ENCODE measurements at places on chromosomes 1 and 21.

- DNase-seq: no peak
These were observed 285.7 kb downstream of the PTPRU start for GRCh38 chr1:29521811-29522580.

DNA sequence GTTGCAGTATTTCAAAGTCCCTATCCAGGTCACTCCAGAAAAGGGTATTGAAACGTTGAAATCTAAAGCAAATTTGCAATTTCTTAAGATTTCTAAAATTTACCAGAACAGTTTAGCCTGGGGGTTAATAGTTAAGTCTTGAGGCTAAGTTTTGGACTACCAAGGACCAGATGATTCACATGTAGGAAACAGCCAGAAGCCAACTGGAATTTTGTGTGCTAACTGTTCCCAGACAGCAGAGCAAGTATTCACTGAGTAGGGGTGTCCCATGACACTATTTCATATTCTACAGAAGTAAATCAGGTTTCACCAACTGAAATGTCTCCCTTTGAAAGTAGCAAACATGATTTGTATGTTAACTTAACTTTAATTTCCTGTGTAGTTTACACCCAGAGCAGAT is 11.5 kb upstream of the C1orf105 start:
- DNase-seq: peak; percentile 43

DNA sequence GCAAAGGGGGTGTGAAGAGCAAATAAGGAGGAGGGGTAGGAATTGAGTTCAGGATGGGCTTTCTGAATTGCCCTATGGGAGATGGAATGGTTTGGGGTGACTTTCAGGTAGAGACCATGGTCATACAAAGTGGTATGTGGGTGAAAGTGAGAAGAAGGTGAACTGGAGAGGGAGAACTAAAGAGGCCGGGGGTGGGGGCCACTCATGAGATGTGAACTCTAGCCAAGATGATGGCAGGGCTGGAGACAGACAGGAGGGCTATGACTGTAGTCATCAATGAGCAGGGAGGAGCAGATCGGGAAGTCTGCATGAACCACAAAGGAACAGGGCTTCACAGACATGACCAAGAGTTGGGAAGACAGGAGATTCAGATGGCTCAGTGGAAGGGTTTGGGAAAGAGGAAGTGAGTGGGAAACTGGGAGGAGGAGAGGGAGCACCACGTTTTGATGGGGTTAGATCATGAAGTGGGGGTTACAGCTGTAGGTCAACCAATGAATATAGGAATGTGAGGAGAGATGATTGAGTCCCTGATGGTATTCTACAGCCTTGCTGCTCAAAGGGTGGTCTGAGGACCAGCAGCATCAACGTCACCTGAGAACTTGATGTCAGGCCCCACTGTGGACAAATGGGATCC is 20.7 kb upstream of the LRRC8D start:
- DNase-seq: no peak

DNA sequence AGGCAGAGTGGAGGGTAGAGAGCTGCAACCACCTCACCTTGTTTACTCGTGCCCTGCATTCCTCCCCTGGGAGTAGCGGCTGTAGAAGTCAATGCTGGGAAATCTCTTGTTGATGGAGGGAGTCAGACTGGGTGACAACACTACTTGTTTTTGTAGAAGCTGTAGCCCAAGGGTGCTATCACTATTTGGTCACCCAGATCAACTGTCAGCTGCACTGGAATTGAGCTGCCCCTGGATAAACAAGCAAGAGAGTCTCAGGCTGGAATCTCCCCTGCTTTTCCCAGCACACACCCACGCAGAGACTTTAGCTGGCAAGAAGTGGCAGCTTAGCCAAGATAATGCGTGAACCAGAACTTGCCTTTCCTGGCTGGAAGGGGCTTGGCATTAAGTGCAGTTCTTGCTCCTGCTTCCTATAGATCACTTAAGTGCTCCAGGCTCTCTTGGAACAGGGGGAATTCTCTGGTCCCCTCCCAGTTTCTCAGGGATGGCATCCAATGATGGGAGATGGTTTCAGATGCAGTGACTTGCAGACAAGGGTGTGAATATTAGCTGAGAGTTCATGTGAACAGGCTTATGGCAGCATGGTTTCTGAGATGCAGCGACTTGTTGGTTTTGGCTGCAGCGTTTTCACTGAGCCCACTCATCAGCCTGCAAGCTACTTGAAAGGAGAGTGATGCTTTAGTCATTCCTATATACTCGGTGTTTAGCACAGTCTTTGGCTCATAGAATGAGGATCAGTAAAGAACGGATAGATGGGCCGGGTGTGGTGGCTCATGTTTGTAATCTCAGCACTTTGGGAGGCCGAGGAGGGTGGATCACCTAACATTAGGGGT is 16.8 kb downstream of the ATP2B4 start:
- DNase-seq: no peak

GRCh38 chr1:24878775-24879742 is 51.0 kb downstream of the RUNX3 start:
- DNase-seq: peak; percentile 15

- DNase-seq: no peak
These were observed 70.4 kb upstream of the ANGPTL1 start for GRCh38 chr1:178941261-178941689.

DNA sequence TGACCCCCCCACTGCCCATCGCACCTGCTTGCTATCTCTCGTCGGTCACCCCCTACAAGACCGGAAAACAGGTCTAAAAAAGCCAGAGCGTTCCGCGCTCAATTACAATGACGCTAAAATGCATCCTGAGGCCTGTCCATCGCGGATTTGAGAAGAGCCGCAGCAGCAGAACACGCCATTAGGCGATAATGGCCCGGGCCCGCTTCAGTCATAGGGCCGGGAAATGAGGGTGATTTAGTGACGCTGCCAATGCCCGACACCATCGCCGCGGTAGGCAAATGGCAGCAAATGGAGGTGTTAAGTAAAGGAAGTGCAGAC is 64.1 kb upstream of the SSX2IP start:
- DNase-seq: no peak

GRCh38 chr1:39497585-39497984 is 6.1 kb downstream of the BMP8A start:
- no peak for DNase-seq

DNA sequence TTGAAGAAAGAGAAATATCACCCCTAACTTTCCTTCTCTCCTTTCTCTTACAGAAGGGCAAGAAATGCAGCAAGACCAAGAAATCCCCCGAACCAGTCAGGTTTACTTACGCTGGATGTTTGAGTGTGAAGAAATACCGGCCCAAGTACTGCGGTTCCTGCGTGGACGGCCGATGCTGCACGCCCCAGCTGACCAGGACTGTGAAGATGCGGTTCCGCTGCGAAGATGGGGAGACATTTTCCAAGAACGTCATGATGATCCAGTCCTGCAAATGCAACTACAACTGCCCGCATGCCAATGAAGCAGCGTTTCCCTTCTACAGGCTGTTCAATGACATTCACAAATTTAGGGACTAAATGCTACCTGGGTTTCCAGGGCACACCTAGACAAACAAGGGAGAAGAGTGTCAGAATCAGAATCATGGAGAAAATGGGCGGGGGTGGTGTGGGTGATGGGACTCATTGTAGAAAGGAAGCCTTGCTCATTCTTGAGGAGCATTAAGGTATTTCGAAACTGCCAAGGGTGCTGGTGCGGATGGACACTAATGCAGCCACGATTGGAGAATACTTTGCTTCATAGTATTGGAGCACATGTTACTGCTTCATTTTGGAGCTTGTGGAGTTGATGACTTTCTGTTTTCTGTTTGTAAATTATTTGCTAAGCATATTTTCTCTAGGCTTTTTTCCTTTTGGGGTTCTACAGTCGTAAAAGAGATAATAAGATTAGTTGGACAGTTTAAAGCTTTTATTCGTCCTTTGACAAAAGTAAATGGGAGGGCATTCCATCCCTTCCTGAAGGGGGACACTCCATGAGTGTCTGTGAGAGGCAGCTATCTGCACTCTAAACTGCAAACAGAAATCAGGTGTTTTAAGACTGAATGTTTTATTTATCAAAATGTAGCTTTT is 2.4 kb downstream of the CCN1 start:
- DNase-seq: no peak

GRCh38 chr1:185409763-185410528 is 92.9 kb upstream of the IVNS1ABP start:
- DNase-seq: no peak

DNA sequence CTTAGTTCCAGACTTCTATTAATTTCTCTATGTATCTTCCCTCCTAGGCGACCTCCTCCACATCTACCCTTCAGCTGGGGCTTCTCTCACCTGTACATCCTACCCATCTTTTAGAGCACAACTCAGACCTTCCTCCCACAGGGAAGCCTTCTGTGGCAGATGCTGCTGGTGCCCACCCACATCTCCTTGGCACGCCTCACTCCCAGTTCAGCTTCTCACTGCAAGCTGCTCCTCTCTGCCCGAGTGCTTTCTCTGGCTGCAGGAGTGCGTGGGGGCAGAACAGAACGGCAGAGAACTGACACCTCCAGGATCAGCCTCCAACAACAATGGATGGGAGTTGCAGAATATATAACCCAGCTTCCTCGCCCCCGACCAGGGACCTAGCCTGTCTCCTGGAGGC is 36.5 kb downstream of the ZBTB18 start:
- no peak for DNase-seq

GRCh38 chr1:94329986-94330385 is 88.2 kb upstream of the ABCD3 start:
- no peak for DNase-seq

DNA sequence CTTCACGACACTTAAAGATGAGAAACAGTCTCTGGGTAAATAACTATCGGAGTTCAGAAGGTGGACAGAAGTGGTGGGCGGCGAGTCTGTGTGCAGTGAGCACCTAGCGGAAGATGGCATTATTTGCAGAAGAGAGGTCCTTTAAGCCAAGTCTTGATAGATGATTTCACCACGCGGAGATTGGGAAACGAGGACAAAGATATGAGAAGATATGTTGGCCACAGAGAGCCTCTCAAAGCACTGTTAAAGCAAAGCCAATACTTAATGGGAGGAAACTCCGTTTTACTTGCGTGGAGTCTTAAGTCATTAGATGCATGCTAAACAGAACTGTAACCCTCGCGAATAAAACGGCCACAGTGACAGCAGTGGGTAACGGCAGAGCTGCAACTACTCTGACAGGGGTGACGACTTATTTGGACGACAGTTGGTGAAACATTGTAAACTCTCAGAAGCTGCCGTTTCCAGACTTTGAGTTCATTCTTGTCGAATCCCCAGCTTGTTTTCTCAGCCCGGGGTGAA is 577 bp upstream of the CEP350 start:
- DNase-seq: no peak

- DNase-seq: no peak
These were observed 51.2 kb upstream of the RGS7 start for GRCh38 chr1:241408170-241408569.

DNA sequence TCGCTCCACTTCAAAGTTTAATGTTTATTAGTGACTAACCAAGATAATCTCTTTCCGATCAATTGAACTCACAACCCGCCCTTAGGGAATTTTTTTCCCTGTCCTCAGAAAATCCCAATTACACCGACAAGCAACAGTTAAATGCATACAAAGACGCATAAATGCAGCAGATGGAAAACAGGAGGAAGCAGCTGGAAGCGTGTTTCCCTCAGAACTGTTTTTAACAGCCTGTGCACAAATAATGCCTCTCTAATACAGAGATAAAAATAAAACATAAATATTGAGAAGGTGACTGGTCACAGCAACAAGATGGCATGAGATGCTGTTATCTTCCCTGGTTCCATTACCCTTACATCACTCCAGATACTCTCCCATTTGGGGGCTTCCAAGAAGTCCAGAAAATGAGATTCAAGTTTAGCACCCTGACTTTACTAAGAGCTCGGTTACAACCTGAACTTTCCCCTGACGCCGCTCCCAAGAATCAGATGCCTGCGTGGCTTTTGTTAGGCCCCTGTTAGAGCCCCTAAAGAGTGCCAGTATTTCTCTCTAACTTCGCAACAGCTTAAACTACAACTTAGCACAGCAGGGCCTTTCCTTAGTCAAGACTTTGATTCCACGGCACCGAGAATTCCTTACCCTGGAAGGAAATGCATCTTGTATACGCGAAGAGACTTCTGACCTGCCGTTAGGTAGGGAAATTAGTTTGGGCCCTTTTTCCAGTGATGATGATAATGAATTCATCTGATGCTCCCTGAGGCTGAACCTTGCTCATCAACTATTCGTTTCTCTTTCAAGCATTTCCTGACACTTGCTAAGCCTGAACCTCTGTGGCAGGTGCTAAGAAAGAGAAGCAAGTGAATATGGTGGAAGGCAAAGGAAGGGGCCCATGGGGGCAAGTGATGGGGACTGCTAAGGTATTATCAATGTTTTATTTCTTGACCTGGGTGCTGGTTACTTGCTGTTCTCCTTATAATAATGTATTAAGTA is 137.7 kb upstream of the SMYD2 start:
- DNase-seq: no peak

GRCh38 chr1:200646515-200646914 is 23.2 kb downstream of the DDX59 start:
- no peak for DNase-seq

DNA sequence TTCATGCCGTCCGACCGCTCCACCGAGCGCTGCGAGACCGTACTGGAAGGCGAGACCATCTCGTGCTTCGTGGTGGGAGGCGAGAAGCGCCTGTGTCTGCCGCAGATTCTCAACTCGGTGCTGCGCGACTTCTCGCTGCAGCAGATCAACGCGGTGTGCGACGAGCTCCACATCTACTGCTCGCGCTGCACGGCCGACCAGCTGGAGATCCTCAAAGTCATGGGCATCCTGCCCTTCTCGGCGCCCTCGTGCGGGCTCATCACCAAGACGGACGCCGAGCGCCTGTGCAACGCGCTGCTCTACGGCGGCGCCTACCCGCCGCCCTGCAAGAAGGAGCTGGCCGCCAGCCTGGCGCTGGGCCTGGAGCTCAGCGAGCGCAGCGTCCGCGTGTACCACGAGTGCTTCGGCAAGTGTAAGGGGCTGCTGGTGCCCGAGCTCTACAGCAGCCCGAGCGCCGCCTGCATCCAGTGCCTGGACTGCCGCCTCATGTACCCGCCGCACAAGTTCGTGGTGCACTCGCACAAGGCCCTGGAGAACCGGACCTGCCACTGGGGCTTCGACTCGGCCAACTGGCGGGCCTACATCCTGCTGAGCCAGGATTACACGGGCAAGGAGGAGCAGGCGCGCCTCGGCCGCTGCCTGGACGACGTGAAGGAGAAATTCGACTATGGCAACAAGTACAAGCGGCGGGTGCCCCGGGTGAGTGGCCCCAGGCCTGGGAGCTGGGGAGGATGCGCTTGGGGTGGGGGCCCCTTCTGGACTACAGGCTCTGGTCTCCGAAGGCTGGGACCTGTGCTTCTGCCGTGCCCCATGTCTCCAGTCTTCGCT is 1.1 kb downstream of the SKI start:
- DNase-seq: no peak

- no peak for DNase-seq
These were observed 166.6 kb upstream of the SGIP1 start for GRCh38 chr1:66367369-66367768.

DNA sequence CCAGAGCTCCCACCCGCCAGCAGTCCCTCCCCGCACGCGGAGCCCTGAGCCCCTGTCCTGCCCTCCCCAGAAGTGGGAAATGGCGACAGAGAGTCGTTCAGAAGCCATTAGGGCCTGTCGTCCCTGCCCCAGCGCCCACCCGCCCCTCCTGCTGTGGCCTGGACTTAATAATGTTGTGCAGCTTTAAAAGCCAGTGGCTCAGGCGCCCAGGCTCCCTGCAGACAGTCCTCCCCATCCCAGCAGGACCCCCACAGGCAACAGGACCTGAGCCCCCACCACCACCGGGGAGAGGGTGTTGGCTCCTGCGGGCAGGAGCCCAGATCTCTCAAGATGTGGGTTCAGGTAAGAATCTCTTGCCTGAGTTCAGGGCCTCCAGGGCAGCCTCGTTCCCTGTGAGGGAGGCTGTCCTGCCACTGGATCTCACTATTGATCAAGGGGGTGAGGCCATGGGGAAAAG is 125.3 kb upstream of the RUNX3 start:
- DNase-seq: no peak

- DNase-seq: no peak
These were observed 94.7 kb downstream of the LIPI start for GRCh38 chr21:14116080-14116481.
